ENCODE measurements at places on chromosomes 12 and 14. TPM values are rescaled to one million over a fixed set of nuclear protein-coding genes. Genes with fewer than 3 reads are reported as not detected.

DNA sequence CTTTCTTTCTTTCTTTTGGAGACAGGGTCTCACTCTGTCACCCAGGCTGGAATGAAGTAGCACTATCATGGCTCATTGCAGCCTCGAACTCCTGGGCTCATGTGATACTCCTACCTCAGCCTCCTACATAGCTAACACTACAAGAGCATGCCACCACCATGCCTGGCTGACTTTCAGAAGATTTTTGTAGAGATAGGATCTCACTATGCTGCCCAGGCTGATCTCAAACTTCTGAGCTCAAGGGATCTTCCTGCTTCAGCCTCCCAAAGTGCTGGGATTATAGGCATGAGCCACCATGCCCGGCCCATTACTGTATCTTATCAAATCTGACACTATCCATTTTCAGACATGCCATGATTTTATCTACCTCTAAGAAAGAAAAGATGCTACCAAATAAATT, 31.6 kb downstream of the NDUFA12 start:
- H3K36me3 ChIP-seq: peaks cover 26% of the 10 kb centered on the region
- no peak for DNase-seq
- H3K4me3 ChIP-seq: no peak overlapping the region
- no peak overlapping the region for H3K27ac ChIP-seq
- H3K27me3 ChIP-seq: no peaks in the 10 kb centered on the region

DNA sequence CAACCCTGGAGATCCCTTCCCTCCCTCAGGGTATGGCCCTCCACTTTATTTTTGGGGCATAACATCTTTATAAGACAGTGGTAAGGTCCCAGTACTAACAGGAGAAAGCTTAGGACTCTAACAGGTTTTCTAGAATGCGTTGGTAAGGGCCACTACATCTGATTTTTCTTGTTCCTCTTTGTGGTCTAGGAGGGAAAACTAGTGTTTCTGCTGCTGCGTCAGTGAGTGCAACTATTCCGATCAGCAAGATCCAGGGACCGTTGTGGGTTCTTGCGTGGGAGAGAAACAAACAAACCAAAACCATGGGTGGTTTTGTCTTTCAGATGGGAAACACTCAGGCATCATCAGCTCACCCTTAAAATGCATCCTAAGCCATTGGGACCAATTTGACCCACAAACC, 123.6 kb upstream of the SLC16A7 start:
- no peak overlapping the region for H3K27ac ChIP-seq
- H3K4me3 ChIP-seq: no peak overlapping the region
- no peaks in the 10 kb centered on the region for H3K27me3 ChIP-seq
- no peak for DNase-seq
- H3K36me3 ChIP-seq: no peaks in the 10 kb centered on the region

The FAM234B gene
- polyA plus RNA-seq: 1.8 TPM

- no peaks in the 10 kb centered on the region for H3K36me3 ChIP-seq
- peak; percentile 66 for DNase-seq
- peak overlapping the region; percentile 75 for H3K4me3 ChIP-seq
- peak overlapping the region; percentile 25 for H3K27ac ChIP-seq
- H3K4me1 ChIP-seq: no peaks in the 10 kb centered on the region
Measured at GRCh38 chr12:110689281-110690126, 589 bp upstream of the HVCN1 start.

The ANKRD52 gene
- polyA plus RNA-seq: 5.7 TPM

- H3K4me1 ChIP-seq: peaks cover 26% of the 10 kb centered on the region
- peak overlapping the region; percentile 69 for H3K27ac ChIP-seq
- no peak for DNase-seq
- no peak overlapping the region for H3K4me3 ChIP-seq
- no peaks in the 10 kb centered on the region for H3K27me3 ChIP-seq
Measured at GRCh38 chr14:70934502-70935134, 27.4 kb downstream of the PCNX1 start.

DNA sequence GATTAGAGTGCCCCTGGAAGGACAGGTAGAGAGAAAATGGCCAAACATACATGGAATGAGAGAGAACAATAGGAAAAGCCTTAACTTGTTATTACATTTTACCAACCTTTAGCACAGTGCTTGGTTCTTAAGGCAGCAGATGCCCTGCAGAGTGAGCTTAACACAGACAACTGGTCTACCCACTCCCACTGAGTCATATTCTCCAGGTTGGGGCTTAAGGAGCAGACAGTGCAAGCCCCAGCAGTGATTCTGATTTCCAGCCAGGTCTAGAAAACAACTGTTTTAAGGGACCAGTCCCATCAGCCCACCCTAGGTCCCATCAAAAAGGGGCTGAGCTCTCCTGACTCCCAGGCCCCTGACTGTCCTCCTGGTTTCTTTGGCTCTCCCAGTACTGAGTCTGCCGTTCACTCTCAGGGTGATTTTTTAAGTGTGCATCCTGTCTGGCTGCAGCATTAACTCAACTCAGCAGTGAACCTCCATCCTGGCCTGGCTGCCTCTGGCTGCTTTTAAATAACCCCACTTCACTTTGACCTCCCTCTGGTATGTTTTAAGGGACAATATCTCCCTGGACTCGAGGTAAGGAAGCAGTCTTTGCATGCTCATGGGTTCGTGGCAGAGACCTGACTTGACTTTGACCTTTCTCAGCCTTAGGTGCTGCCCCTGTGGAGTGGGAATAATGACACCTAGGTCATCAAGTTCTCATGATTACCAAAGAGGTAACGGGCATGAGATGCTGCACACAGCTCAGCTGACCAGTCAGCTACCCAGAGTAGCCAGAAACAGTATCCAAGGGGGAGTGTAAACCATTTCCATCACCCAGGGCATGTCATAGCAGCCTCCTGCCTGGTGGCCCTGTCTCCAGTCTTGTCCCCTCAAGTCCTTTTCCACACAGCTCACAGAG, 210.7 kb upstream of the PWP1 start:
- H3K4me1 ChIP-seq: no peaks in the 10 kb centered on the region
- no peak for DNase-seq
- no peak overlapping the region for H3K27ac ChIP-seq
- H3K27me3 ChIP-seq: no peaks in the 10 kb centered on the region

DNA sequence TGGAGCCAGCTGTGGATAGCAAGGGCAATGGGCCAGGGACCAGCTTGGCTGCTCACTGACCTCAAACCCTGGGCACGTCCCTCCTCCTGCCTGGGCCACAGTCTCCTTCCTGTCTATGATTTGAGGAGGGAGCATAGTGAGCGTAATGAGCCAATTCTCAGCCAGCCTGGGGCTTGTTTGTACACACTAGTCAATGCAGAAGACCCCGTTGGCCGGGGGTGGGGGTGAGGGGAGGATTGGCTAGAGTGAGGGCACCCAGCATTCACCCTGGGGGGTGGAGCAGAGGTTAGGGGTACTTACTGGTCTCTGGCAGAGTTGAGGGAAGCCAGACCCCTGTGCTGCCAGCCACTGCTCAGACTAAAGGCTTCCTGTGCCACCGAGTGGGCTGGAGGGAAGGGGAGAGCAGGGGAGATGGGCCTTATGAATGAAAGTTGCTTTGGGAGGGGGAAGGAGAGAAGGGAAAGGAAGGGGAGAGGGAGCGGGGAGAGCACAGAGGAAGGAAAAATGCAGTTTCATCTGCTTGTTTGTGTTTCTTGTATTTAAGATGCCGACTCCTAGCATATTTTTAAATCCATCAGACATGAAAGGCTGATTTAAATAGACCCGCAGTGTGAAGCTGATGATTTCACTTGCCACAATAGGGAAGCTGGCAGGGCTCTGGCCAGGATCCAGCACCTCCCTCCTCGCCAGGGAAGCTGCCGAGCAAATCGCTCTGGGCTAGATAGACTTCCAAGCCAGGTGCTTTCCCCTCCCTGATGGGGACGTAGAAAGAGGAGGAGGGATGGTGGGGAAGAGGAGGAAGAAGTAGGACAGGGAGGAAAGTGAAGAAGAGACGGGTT, 114.0 kb downstream of the PRMT8 start:
- H3K4me1 ChIP-seq: peaks cover 18% of the 10 kb centered on the region
- no peak overlapping the region for H3K4me3 ChIP-seq
- DNase-seq: peak; percentile 27
- H3K27me3 ChIP-seq: no peaks in the 10 kb centered on the region
- no peaks in the 10 kb centered on the region for H3K36me3 ChIP-seq

GRCh38 chr12:112575559-112576067, 156.9 kb downstream of the PTPN11 start:
- no peak overlapping the region for H3K4me3 ChIP-seq
- no peaks in the 10 kb centered on the region for H3K36me3 ChIP-seq
- no peaks in the 10 kb centered on the region for H3K4me1 ChIP-seq
- peaks cover 5% of the 10 kb centered on the region for H3K27me3 ChIP-seq
- H3K27ac ChIP-seq: no peak overlapping the region
- DNase-seq: no peak

DNA sequence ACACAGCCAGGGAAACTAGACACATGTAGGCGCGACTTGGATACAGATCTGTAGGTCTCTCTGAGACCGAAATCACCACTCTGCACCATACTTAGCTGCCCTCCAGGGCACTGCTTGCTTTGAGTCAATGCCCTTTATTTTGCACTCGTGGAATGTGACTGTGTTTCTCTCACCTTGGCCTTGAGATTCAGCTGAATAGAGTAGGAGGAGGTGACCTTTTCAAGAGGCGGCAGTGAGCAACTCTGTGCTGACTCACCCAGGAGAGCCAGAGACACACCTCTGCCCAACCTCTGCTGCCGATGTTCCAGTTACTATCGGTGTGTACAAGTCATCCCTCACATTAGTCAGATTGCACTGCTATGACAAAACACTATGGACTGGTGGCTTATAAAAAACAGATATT, 583.4 kb downstream of the VRK1 start:
- no peaks in the 10 kb centered on the region for H3K4me1 ChIP-seq
- H3K36me3 ChIP-seq: no peaks in the 10 kb centered on the region
- H3K27me3 ChIP-seq: no peaks in the 10 kb centered on the region
- DNase-seq: no peak
- H3K4me3 ChIP-seq: no peak overlapping the region

GRCh38 chr14:87810711-87811110, 182.3 kb downstream of the GALC start:
- no peak overlapping the region for H3K4me3 ChIP-seq
- H3K36me3 ChIP-seq: no peaks in the 10 kb centered on the region
- H3K27me3 ChIP-seq: no peaks in the 10 kb centered on the region

GRCh38 chr12:43579206-43579605, 27.2 kb upstream of the ADAMTS20 start:
- H3K4me1 ChIP-seq: no peaks in the 10 kb centered on the region
- H3K27ac ChIP-seq: no peak overlapping the region
- H3K4me3 ChIP-seq: no peak overlapping the region

DNA sequence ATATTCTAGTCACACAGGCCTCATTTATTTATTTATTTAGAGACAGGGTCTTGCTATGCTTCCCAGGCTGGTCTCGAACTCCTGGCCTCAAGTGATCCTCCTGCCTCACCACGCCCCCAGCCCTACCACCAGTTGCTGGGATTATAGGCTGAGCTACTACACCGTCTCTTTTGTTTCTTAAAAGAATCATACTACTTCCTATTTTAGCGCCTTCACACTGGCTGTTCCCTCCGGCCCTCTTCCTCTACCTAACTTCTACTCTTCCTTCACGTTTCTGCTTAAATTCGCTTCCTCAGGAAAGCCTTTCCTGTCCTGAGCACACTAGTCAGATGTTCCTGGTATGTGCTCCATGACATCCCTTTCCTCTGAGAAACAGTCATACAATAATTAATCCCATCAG, 6.4 kb upstream of the MRPL42 start:
- no peaks in the 10 kb centered on the region for H3K27me3 ChIP-seq
- no peak overlapping the region for H3K4me3 ChIP-seq
- H3K36me3 ChIP-seq: no peaks in the 10 kb centered on the region
- no peaks in the 10 kb centered on the region for H3K4me1 ChIP-seq
- no peak for DNase-seq

The TBC1D30 gene
- 0.43 TPM for polyA plus RNA-seq

DNA sequence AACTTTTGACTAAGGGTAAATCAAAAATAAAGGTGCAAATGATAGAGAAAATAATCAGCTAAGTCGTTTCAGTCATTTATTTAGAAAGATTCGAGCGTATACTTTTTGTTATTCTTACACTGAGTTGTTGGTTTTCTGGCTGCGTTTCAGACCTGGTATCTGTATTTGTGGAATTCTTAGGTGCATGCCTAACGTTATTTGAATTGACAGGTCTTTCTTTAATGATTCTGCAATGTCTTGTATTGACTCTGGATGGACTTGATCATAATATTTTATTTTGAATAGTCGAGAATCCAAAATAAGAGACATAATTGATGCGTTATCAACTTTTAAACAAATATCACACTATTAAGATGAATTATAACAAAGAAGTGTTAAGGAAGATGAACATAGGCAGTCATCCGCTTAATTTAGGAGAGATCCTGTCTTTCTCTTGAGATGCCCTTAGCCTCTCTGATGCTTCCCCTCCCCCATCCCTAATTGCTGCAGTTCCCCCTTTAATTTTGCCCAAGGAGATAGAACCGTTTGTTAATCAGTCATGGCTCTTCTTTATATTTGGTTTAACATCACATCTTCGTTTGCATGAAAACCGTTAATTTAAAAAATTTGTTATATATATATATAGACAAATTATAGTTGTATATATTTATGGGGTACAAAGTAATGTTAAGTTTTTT, 1.8 kb downstream of the ALX1 start:
- H3K27ac ChIP-seq: no peak overlapping the region
- no peaks in the 10 kb centered on the region for H3K4me1 ChIP-seq
- H3K4me3 ChIP-seq: no peak overlapping the region
- DNase-seq: no peak

The RNU4-1 gene
- polyA plus RNA-seq: not detected

DNA sequence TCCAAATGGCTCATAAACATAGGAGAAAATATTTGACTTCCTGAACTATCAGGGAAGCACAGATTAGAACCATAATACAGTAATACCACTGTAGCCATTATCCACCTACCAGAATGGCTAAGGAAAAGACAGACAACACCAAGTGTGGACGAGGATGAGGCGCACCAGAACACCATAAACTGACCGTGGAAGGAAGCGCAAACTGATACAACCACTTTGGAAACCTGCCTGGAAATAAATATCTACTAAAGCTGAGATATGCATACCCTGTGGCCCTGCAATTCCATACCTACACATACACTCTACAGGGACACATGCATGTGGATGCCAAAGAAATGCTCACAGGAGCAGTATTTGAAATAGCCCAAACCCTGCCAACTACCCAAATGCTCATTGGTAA, 60.3 kb downstream of the RBM19 start:
- no peak overlapping the region for H3K4me3 ChIP-seq
- H3K36me3 ChIP-seq: no peaks in the 10 kb centered on the region
- H3K27ac ChIP-seq: no peak overlapping the region
- no peak for DNase-seq
- H3K4me1 ChIP-seq: no peaks in the 10 kb centered on the region

DNA sequence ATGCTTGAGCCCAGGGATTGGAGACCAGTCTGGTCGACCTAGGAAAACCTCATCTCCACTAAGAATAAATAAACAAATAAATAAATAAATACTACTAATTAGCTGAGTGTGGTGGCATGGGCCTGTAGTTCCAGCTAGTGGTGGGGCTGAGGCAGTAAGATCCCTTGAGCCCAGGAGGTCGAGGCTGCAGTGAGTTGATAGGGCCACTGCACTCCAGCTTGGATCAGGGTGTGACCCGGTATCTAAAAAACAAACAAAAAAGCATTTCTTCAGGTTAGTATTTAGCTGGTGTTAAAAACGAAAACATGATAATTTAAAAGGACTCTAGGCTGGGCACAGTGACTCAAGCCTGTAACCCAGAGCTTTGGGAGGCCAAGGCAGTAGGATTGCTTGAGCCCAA, 1.2 kb upstream of the FGD4 start:
- H3K4me1 ChIP-seq: peaks cover 5% of the 10 kb centered on the region
- no peak for DNase-seq
- H3K36me3 ChIP-seq: no peaks in the 10 kb centered on the region
- H3K27me3 ChIP-seq: no peaks in the 10 kb centered on the region

GRCh38 chr12:42730291-42730690, 140.7 kb upstream of the PRICKLE1 start:
- peaks cover 21% of the 10 kb centered on the region for H3K4me1 ChIP-seq
- no peaks in the 10 kb centered on the region for H3K36me3 ChIP-seq
- no peaks in the 10 kb centered on the region for H3K27me3 ChIP-seq

- no peaks in the 10 kb centered on the region for H3K27me3 ChIP-seq
- peaks cover 4% of the 10 kb centered on the region for H3K36me3 ChIP-seq
- H3K4me1 ChIP-seq: no peaks in the 10 kb centered on the region
Measured at GRCh38 chr12:111730420-111730819, 36.3 kb upstream of the ALDH2 start.

All from psoas muscle (tissue), 8 donors.